ENCODE measurements at places on chromosomes 2 and 18.

DNA sequence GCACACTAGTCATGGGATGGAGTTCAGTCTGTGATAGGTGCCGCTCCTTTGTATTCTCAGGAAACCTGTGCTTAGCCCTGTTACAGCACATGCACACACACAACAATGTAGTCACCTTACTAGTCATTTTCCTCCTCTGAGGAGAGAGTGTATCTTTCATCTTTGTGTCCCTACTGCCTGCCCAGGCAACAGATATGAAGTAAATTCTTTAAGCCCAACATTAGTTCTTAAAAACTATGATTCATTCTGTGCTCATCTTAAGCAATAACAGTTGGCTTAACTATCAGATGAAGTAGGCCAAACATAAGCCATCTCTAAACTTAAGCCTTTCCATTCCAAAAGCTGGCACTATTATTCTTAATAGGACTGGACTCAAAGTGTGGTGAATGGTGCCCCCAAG lies 186.5 kb downstream of the LNPK start:
- DNase-seq = no peak

- no peak for DNase-seq
Observed at GRCh38 chr2:197086500-197086899, 160.0 kb upstream of the PGAP1 start.

GRCh38 chr2:220764171-220764570 lies 807.9 kb downstream of the EPHA4 start:
- DNase-seq = no peak

GRCh38 chr2:205405194-205405593 lies 277.1 kb upstream of the NRP2 start:
- no peak for DNase-seq

GRCh38 chr2:153499439-153499838 lies 20.9 kb upstream of the RPRM start:
- DNase-seq = no peak

GRCh38 chr2:28406276-28407096 lies 13.8 kb downstream of the FOSL2 start:
- DNase-seq = no peak

DNA sequence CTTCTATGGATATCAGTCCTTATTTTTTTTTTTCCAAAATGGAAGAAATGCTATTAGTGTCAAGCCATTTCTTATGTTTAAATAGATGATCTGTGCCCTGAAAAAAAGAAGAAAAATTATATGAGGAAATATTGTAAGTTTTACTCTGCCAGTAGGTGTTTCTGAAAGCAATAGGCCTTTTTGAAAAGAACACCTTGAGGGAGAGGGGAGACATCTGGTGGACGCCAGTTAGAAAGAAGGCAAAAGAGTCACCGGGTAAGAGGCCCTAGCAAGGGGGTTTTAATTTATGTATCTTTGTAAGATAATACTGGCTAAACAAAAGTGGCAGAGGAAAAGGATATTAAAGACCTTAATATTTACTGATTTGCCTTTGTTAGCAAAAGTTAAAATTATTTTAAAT lies 56.1 kb downstream of the DYNAP start:
- peak; percentile 62 for DNase-seq

GRCh38 chr2:15622614-15623480 lies 31.2 kb downstream of the DDX1 start:
- no peak for DNase-seq

DNA sequence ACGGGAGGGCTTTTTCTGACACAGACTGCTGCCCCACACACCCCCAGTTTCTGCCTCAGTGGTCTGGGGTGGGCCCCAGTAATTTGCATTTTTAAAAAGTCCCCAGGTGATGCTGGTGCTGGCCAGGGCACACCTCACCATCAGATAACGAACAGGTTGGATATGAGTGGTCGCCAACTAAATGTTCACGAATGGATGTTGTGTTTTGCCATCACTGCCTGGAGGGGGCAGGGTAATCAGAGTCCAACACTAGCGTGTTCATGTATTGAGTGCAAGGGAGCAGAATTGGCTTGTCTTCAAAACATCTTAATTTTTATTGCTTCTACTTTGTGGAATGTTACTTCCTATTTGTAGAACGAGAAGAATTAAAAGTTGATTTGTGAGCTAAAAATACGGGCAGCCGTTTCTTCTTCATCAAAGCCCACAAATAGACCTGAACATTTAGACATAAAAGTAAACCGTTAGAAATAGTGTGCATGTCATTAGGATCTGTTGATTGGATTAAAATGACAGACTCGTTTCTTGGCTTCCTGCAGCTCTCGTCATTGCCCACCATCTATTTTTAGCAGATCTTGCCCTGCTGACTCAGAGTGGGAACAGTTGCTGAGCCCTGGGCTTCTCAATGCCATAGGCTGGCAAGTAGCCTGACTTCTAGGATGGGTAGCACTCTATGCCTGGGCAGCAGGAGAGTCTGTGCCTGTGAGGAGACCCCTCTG lies 45.2 kb downstream of the NCK2 start:
- DNase-seq = peak; percentile 49

- DNase-seq = peak; percentile 64
Observed at GRCh38 chr2:105328281-105329196, 996 bp downstream of the TGFBRAP1 start.

- no peak for DNase-seq
Observed at GRCh38 chr2:42859791-42860190, 67.4 kb upstream of the HAAO start.

DNA sequence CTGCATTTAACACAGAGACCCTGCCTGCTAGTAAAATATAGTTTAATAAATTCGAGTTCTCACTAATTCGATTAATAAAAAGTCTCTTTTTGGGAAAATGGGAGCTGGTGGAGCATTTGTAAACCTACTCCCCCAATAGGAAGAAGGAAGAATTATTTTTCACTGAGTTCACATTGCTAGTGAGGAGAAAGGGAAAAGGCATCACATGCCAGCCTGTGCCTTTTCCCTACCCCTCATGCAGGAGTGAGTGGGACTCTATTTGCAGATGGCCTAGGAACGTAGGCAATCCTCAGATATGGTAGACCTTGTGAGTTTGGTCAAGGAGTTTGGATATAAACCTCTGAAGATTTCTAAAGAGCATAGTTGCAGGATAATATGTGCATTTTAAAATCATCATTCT lies 218.4 kb upstream of the TRIB2 start:
- no peak for DNase-seq

DNA sequence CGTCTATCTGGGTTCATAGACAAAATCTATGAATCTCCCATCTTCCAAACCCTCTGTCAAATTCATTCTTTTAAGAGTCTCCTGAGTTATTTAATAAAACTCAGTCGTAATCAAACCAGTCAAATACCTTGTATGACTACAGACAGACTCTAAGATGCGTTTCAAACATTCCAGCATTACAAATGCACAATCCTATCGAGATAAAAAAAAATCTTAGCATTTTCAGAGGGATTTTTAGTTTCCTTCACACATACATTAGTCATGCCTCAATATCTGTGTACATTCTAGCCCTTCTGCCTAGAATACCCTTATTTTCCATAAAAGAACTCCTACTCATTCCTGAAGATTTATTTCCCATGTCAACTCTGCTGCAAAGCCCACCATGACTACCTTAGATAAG lies 96.5 kb downstream of the CSRNP3 start:
- no peak for DNase-seq

- no peak for DNase-seq
Observed at GRCh38 chr18:41501848-41502247, 453.2 kb upstream of the PIK3C3 start.

GRCh38 chr2:187500585-187501359 lies 52.7 kb upstream of the CALCRL start:
- DNase-seq = peak; percentile 18

DNA sequence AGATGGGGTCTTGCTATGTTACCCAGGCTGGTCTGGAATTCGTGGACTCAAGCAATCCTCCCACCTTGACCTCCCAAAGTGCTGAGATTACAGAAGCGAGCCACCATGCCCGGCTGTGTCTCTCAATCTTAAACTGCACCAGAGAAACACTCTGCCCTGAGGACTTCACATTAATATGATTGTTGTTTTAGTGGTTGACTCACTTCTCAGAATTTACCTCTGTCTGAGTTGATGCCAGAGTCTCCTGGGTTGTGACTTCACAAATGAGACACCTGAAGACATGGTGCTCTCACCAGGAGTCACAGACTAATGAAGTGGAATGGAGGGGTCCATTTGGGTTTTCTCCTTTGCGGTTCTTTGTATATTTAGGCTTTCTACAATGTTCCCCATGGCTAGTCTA lies 61.0 kb upstream of the TGIF1 start:
- DNase-seq = no peak

DNA sequence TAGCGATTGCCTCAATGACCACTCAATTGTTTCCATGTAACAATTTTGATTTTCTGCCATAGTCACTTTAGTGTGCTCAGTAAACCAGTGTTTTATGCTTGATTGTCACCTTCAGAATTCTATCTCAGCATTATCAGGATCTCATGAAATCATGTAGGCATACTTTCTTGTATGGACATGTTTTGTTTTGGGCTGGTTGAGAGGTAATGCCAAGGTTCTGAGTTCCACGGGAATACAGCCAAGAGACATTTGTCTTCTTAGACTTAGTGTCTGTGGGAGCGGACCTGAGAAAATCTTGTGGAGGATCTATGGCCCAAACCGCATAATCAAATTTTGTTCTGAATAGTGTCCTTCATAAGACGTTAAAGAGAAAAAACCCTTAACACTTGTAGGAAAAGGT lies 10.2 kb downstream of the MSTN start:
- DNase-seq = no peak

DNA sequence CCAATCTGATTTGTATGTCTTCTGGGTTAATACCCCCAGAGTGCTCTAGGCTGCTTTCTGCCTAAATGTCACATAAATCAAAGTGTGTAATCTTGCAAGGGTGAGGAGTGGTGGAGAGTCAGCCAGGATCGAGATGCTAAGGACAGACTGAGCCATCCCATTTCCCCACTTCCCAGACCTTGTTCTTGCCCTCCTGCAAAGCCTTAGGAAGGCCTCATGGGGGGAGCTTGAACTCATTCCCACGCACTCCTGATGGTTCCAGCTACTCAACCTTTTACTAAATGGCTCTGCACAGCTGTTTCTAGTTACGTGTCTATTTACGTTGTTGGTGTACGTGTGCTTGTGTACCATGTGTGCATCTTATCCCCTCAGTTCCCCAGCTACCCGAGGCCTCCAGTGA lies 423.6 kb upstream of the TNP1 start:
- DNase-seq = no peak

GRCh38 chr2:185921048-185921756 lies 182.6 kb downstream of the FSIP2 start:
- DNase-seq = no peak

DNA sequence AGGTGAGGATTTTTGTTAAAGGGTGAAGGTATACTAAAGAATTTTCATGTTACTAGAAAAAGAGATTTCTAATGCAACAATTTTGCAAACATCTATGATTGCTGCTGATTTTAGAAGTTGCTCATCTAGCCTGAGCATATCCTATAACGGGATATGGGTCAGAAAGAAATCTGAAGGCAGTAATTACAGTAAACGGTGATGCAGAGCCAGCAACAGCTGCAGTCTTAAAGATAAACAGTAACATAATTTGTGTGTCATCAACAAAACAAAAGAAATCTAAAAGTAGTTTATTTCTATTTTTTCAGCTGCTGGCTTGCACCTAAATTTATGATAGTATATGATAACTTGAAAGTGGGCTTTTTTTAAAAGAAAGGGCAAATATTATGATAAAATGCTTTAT lies 215.7 kb downstream of the SLC4A10 start:
- DNase-seq = no peak

DNA sequence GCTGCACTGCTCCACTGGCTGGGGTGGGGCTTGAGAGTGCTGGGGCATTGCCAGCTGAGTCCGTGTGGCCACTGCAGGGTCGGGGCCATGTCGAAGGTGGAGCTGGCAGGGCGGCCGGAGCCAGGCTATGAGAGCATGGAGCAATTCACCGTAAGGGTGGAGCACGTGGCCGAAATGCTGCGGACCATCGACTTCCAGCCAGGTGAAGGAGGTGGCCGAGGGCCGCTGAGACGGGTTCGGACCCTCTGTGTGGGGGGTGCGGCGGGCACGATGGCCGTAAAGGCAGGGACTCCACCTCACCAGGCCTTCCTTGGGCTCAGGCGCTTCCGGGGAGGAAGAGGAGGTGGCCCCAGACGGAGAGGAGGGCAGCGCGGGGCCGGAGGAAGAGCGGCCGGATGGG lies 2.1 kb downstream of the UCN start:
- DNase-seq = no peak

All from AML-193 (cell line).